Activated CD4-positive, alpha-beta T cell treated with anti-CD3 and anti-CD28 coated beads, Interleukin-2, amount 10 ng/mL, durations not matched to agents 24 days and 14 days (primary cell): ENCODE measurements at places on chromosomes 3 and 15.

GRCh38 chr3:30495172-30496065 is 111.0 kb upstream of the TGFBR2 start:
- no peak for DNase-seq

- DNase-seq: no peak
Observed at GRCh38 chr3:195007766-195008165, 263.2 kb downstream of the XXYLT1 start.

- DNase-seq: no peak
Observed at GRCh38 chr3:97765336-97765735, 778 bp downstream of the ARL6 start.

DNA sequence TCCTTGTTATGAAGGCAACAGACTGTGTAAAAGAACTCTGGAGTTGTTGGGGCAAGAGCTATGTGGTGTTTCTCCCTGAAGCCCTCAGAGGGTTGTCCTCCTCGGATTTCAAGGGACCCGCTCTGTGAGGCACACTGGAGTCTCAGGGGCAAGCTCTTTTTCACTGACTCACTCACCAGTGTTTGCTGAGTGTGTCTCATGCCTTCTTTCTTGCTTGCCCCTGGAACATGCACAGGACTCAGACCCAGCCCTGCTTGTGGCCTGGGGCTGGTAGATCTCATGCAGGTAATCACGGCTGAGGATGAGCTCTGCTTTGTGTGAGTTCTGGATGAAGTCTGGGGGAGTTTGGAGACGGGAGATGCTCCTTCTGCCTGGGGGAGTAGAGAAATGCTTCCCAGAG is 93.7 kb downstream of the CACNA1D start:
- no peak for DNase-seq

GRCh38 chr3:147360646-147361453 is 45.5 kb downstream of the ZIC4 start:
- DNase-seq: no peak

DNA sequence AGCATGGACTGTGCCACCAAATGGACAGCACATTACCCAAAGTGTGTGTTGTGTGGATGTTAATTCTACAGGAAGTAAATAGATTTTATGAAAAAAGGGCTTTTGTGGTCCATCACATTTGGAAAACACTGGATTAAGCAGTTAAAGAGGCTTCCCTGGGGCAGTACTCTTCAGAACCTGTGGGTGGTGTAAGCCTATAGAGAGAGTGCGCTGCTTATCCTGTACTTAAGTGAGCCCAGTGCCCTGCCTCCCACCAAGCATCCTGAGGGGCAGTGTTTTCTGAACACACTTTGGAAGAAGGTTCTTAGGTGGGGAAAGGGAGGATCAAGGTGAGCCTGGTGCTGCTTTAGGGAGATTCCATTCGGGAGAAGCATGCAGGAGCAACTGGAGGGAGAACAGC is 10.9 kb downstream of the TTLL3 start:
- DNase-seq: no peak

DNA sequence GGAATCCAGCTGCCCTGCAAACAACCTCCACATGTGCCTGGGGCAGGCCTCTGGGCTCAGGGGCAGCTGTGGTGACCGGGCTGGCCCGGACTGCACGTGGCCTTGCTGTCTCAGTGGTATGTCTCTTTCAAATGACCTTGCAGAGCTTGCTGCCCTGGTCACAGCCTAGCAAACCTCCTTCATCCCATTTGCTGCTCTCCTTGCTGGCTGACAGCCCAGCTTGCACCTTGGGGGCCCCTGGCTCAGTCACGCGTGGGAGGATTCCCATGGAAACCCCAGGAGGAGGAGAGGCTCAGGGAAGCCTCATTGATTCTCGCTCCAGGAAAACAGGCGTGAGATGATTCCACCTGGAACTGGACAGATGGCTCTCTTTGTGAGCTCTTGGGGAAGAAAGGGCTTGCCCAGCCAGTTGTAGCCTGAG is 5.6 kb downstream of the SPSB4 start:
- DNase-seq: no peak

- no peak for DNase-seq
Observed at GRCh38 chr3:101484805-101485620, 28.0 kb downstream of the SENP7 start.

DNA sequence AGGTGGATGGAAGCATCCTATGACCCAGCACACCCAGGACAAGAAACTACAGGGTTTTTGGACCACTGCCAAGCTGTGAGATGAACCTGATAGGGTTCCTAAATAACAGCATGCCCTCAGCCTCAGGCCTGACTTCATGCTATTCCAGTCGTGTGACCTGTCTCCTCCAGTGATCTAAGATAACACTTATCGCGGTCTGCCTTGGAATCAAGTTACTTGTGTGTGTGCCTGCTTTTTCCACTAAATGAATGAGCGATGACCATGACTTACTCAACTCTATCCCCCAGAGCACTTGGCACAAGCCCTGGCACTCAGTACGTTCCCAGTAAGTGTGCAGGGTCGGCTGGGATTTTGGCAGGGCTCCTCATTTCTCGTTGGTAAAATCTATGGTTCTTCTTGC is 172.7 kb upstream of the TP63 start:
- DNase-seq: no peak

- no peak for DNase-seq
Observed at GRCh38 chr15:93190238-93190637, 101.2 kb upstream of the RGMA start.

DNA sequence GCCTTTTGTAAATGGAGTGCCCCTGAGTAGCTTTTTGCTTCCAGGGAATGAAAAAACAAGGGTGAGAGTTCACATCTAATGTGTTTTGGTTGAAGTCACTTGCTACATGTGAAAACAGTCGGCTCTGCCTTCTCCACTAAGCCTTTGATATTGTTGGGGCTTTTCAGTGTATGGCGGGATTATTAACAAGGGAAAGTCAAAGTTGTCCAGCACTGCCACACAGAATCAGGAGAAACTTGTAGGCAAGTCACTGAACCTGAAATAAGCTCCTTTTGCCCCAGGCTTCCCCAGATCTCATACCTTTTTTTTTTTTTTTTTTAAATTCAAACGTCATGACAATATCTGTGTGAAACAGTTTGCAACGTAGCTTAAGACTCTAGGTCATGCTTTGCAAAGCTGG is 248.0 kb downstream of the FEZF2 start:
- DNase-seq: no peak

GRCh38 chr15:68424754-68425390 is 7.1 kb downstream of the ITGA11 start:
- no peak for DNase-seq

- DNase-seq: peak; percentile 90
Observed at GRCh38 chr15:62254137-62254934, 89.3 kb upstream of the C2CD4B start.

DNA sequence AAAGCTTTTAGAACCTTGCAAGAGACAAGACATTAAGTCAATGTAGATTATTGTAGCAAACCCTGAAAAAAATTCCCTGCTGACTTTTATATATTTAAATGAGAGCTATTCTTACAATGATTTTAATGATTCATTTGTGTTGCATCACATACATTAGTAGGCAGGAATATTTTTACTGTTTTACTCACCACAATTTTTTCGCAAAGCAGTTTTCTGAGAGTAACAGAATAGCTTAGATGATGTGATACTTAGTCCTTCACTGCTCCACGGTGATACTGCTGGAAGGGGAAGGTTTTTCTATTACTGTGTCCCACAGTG is 43.9 kb upstream of the CLRN1 start:
- no peak for DNase-seq

DNA sequence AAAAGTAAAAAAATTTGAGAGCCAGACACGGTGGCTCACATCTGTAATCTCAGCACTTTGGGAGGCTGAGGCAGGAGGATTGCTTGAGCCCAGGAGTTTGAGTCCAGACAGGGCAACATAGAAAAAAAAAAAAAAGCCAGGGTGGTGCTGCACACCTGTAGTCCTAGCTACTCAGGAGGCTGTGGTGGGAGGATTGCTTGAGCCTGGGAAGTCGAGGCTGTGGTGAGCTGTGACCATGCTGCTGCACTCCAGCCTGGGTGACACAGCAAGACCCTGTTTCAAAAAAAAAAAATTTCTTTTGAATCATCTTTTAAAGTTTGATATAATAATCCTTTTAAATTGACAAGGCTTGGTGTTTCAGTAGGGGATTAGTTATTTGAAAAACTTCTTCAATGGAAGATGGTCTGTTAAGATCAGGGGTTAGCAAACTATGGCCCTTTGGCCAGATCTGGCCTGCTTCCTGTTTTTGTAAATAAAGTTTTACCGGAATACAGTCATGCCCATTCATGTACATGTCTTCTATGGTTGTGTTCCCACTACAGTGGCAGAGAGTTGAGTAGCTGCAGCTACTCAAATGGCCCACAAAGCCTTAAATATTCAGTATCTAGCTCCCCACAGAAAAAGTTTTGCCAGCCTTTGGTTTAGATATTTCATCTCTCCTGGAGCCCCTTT is 28.9 kb downstream of the CDAN1 start:
- DNase-seq: no peak

GRCh38 chr15:81858136-81858535 is 187.7 kb downstream of the MEX3B start:
- DNase-seq: no peak

GRCh38 chr3:154919226-154919625 is 160.9 kb upstream of the MME start:
- DNase-seq: no peak

DNA sequence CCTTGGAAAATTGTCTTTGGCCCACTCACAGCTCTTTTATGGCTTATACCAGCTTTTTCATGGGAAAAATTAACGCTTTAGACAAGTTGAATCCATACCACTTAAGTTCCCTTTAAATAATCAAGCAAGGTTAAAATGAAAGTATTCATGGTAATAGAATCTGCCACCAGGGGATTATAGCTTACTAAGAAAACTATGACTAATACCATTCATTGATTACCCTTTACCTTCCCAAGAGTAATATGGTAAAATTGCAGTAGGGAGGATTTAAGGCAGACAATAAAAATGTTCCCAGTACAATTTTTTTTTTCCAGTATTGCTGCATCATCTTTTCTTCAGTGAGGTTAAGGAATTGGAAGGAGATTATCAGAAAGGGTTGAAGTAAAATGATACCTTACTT is 641.1 kb upstream of the NAALADL2 start:
- DNase-seq: no peak

DNA sequence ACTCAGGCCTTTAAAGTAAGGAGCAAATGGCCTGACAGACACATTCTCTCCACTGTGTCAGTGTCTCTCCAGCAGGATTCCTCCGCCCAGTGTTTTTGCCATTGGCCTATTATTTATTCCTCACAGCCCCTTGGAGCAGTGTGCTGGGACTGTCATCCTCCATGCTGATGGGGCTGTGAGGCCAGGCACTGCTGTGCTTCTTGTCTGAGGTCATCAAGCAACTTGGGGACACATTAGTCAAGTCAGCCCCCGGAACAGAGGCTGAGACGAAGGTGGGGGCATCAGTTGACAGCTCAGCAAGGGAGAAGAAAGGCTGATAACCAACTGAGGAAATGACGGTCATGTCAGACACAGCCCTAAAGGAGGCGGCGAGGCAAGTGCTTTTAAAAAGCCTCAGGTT is 67.4 kb downstream of the XXYLT1 start:
- DNase-seq: no peak

DNA sequence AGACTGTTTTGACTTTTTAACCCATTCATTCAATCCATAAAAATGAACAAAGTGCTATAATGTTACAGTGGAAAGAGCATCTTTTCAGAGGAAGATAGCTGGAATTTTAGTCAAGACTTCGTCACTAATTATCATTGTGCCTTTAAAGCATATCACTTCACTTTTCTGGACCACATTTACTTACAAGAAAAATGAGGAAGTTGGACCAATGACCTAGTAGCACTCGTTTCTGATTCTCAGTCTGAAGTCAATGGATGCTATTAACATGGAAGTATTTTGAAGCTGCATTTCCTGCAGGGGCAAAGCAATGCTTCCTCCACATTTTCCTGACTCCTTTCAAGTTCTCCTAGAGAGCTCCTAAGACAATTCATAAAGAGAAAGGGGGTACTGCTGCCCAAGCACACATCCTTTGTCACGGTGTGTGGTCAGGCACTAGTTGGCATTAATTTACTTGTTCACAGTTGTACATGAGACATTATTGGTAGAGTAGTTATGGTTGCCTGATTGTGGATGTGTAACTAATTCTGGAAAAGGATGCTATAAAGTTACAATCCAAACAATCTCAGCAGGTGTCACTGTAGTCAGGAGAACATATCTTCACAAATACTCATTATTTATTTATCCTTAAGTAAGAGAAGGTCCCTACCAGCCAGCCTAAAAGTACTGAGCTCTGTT is 1049.1 kb downstream of the FHIT start:
- DNase-seq: no peak

- DNase-seq: peak; percentile 88
Observed at GRCh38 chr15:68924866-68925560, 5.3 kb upstream of the SPESP1 start.

GRCh38 chr3:25888892-25889524 is 99.1 kb downstream of the OXSM start:
- no peak for DNase-seq

DNA sequence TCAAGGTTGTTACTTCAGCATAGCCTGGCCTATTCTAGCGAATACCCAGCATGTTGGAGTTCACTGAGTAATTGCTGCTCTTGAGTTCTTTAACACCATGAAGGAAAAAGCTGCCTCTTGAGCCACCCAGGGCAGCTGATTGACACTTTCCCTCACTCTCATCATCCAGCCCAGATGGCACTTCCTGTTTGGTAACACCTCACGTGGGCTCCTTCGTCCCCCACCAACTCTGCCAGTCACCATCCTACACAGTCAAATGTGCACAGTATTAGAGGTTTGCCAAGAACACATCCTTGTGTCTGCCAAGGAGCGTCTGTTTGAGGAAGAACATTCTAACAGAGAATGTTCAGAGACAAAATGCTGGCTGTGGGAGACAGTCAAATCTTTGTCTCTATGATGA is 266.3 kb downstream of the RPLP1 start:
- peak; percentile 72 for DNase-seq

- DNase-seq: peak; percentile 80
Observed at GRCh38 chr15:22979238-22980188, 655 bp downstream of the CYFIP1 start.

- peak; percentile 48 for DNase-seq
Observed at GRCh38 chr3:160447544-160447943, 2.0 kb downstream of the TRIM59 start.

DNA sequence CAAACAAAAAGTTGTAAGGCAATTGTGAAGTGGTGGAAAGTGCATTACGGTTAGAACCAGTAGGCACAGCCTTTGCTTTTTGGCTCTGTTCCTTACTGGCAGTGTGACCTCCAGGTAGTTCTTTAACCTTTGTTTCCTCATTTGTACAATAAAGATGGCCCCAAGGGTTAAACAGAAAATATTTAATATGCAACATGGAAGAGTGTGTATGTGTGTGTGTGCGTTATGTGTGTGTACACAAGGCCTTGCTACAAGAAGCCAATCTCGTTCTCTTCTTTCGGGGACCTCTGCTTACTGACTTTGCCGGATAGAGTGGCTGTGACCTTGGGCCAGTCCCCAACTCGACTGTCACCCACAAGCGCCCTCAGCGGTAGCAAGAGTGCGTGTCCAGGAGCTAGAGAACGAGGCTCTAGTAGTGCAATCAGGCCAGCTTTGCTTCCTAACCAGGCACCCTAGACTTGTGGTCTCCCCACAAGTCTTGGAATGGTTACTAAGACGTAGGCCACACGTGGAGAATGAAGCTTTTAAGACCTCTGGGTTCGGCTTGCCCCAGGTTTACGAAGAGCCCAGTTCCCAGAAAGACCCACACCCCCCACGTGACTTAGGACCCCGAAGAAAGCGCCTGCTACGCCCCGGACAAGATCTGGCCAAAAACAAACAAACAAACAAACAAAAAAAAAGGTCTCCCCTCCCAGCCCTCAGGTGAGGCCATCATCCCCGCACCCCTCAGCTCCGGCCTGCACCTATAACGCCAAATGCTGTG is 593 bp downstream of the CIAO2A start:
- peak; percentile 82 for DNase-seq
